Foreskin keratinocyte (primary cell): ENCODE measurements at places on chromosomes 2 and 18. TPM values are rescaled to one million over a fixed set of nuclear protein-coding genes. Genes with fewer than 3 reads are reported as not detected.
A peak's percentile ranks its signal among the peaks of the same experiment; 100 is the strongest.

MATN3 gene
- 1.2 and 3.1 TPM in 2 replicates for polyA plus RNA-seq

SERPINB4 gene
- 0.07 TPM in 1 of 2 replicates, not detected in the other for polyA plus RNA-seq

GRCh38 chr2:23293063-23293462 lies 91.9 kb upstream of the KLHL29 start:
- no peak for DNase-seq

DNA sequence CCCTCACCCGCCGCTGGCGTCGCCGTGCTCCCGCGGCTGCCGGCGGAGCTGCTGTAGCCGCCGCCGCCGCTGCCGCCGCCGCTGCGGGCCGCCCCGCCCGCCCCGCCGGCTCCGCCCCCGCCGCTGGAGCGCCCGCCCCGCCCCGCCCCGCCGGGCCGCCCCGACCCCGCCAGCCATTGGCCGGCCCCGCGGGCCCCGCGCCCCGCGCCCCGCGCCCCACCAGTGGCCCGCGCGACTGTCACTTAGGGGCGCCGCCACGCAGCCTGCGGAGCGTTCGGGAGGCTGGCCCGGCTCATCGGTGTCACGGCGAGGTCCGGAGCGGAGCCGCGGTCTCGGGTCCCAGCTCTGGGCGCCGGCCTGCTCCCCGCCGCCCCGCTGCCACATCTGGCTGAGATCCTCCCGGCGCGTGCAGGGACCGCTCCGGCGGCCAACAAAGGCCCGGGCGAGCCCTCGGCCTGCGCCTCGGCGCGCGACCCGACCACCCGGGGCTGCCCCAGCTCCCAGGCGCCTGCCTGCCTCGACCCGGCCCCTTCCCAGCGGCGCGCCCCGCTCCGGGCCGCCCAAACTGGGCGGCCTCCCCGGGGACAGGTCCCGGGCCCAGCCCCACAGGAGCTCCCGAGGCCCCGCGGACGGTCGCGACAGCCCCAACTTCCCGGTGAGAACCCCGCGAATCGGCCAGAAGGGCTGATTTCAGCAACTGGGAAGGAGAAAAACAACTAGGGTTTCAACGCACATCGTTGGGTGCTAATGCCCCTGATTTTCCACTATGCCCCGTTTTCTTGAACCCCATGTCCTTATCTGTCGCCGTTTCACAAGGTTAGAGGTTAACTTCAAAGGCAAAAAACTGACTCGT lies at the start of gene MGAT4A:
Gene MGAT4A (minus strand): TSS at position 92 of the 853 bp plus-strand sequence. CDS start 4,800 bp downstream, outside the sequence.
- no peak for DNase-seq

GRCh38 chr2:16791496-16791895 lies 125.9 kb upstream of the CYRIA start:
- peak; percentile 11 for DNase-seq

- DNase-seq = no peak
Observed at GRCh38 chr2:237581751-237582746, 8.5 kb downstream of the RAB17 start.

- no peak for DNase-seq
Observed at GRCh38 chr2:43224571-43225092, 1.8 kb downstream of the ZFP36L2 start.

GRCh38 chr2:111896576-111896975 lies 1.8 kb upstream of the MERTK start:
- DNase-seq = peak; percentile 80
